ENCODE measurements at places on chromosomes 6 and 20. TPM values are rescaled to one million over a fixed set of nuclear protein-coding genes. Genes with fewer than 3 reads are reported as not detected.

CTNNBL1 gene
- 66.7 TPM for total RNA-seq

BRPF3 gene
- 23.7 TPM for total RNA-seq

STMND1 gene
- total RNA-seq = not detected

GRIK2 gene
- total RNA-seq = 0.14 TPM

SCP2D1 gene
- total RNA-seq = not detected

PCK1 gene
- not detected for total RNA-seq

FAM209B gene
- total RNA-seq = 1.8 TPM

HLA-DMB gene
- total RNA-seq = 14.0 TPM

SLC16A10 gene
- total RNA-seq = 6.8 TPM

CCM2L gene
- total RNA-seq = not detected

PSORS1C2 gene
- not detected for total RNA-seq

MOCS1 gene
- total RNA-seq = 0.37 TPM

GTF2H4 gene
- total RNA-seq = 26.7 TPM

GRCh38 chr20:46798430-46798829 is 89.0 kb downstream of the SLC2A10 start:
- H3K4me1 ChIP-seq = no peaks in the 10 kb centered on the region
- H3K27ac ChIP-seq = no peak overlapping the region
- no peak for DNase-seq

- H3K27ac ChIP-seq = no peak overlapping the region
- peaks cover 3% of the 10 kb centered on the region for H3K4me1 ChIP-seq
- no peaks in the 10 kb centered on the region for H3K27me3 ChIP-seq
- peaks cover 5% of the 10 kb centered on the region for H3K36me3 ChIP-seq
- H3K4me3 ChIP-seq = no peak overlapping the region
Observed at GRCh38 chr6:163539101-163539762, 124.7 kb downstream of the QKI start.

DNA sequence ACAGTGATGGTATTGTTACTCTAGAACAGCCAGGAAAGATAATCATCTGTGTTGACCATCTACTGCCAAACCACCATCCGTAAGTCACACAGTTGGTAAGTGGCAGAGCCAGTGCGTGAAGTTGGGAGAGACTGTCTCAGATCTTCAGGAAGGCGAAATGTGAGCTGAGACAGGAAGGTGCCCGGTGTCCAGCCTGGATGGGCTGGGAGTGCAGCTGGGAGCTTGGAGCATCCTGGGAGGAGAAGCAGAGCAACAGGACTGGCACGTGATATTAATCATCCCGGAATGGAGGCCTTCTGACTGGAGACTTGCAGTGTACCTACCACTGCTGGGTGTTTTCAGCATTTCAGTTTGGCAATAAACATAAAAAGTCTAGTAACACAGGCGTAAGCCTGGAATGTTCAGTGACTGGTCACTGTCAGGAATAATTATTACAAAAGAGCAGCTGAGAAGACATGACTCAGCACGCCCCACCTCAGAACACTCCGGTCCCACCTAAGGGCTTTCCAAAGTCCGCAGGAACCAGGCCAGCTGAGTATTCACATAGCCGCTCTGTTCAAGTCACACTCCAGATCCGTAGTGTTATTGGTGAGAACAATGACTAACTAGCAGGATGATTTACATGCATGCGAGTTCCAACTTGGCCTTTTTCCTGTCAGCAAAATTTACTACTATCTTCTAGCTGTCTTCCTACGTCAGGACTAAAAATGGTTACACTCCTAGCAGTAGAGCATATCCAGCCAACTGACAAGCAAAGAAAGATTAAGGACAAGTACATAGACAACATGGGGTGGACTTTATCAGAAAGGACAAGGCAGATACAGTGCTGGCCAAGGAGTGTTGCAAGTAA is 45.1 kb upstream of the PNRC1 start:
- H3K27me3 ChIP-seq = peaks cover 2% of the 10 kb centered on the region
- H3K4me3 ChIP-seq = no peak overlapping the region
- no peak for DNase-seq
- peaks cover 2% of the 10 kb centered on the region for H3K36me3 ChIP-seq

- no peak for DNase-seq
- H3K4me3 ChIP-seq = peak overlapping the region; percentile 36
- H3K4me1 ChIP-seq = peaks cover 40% of the 10 kb centered on the region
- H3K27ac ChIP-seq = peak overlapping the region; percentile 76
- no peaks in the 10 kb centered on the region for H3K27me3 ChIP-seq
Observed at GRCh38 chr6:109458774-109459531, 3.4 kb upstream of the MICAL1 start.

GRCh38 chr6:111423960-111424846 is 58.8 kb downstream of the REV3L start:
- H3K36me3 ChIP-seq = peaks cover 22% of the 10 kb centered on the region
- H3K4me3 ChIP-seq = no peak overlapping the region
- no peak for DNase-seq
- H3K4me1 ChIP-seq = peaks cover 15% of the 10 kb centered on the region
- H3K27ac ChIP-seq = no peak overlapping the region

- H3K36me3 ChIP-seq = no peaks in the 10 kb centered on the region
- H3K4me1 ChIP-seq = no peaks in the 10 kb centered on the region
- H3K4me3 ChIP-seq = no peak overlapping the region
- H3K27me3 ChIP-seq = peaks cover 53% of the 10 kb centered on the region
- H3K27ac ChIP-seq = no peak overlapping the region
Observed at GRCh38 chr6:166005401-166005943, 162.2 kb downstream of the TBXT start.

GRCh38 chr6:151716526-151716932 is 91.0 kb upstream of the ESR1 start:
- no peaks in the 10 kb centered on the region for H3K4me1 ChIP-seq
- H3K27ac ChIP-seq = no peak overlapping the region
- H3K27me3 ChIP-seq = no peaks in the 10 kb centered on the region
- no peak for DNase-seq
- H3K36me3 ChIP-seq = peaks cover 13% of the 10 kb centered on the region

- no peak overlapping the region for H3K27ac ChIP-seq
- no peak for DNase-seq
- peaks cover 8% of the 10 kb centered on the region for H3K4me1 ChIP-seq
- peaks cover 22% of the 10 kb centered on the region for H3K27me3 ChIP-seq
- peaks cover 1% of the 10 kb centered on the region for H3K36me3 ChIP-seq
- no peak overlapping the region for H3K4me3 ChIP-seq
Observed at GRCh38 chr20:45974896-45975565, 3.0 kb upstream of the ZNF335 start.

DNA sequence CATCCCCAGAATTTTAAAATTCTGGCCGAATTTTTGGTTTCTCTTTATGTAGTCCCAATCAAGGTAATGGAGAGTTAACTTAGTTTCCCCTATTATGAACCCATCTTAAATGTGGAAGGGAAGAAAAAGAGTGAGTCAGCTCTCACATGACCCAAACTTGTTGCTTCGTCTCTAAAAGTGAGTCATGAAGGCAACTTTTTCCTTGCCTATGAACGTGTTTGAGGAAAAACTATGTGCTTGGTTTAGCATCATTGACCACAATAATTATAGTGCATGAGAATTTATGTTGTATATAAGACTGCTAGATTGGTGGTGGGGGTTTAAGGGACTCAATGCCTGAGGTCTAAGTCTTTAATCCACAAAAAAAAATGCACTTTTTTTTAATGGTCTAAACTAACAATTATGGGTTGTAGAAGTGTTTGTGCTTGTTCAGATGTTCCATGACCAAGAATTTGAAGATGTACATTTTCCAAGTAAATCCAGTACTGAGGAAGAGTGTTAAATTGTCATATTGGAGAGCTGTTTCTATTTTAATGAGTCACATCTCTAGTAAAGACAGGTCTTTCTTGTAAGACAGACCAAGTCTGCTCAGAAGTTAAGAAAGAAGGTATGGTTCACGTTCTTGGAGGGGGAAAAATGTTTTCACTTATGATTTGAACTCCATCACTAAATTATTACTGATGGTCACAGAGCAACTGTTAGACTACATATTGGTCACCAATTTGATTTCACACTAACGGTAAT is 409.9 kb upstream of the MARCKS start:
- no peak overlapping the region for H3K27ac ChIP-seq
- H3K4me3 ChIP-seq = no peak overlapping the region
- no peaks in the 10 kb centered on the region for H3K27me3 ChIP-seq
- no peak for DNase-seq

GRCh38 chr6:51273228-51273961 is 454.7 kb downstream of the TFAP2B start:
- H3K4me3 ChIP-seq = no peak overlapping the region
- H3K27me3 ChIP-seq = no peaks in the 10 kb centered on the region
- H3K27ac ChIP-seq = no peak overlapping the region
- no peak for DNase-seq
- no peaks in the 10 kb centered on the region for H3K4me1 ChIP-seq
- H3K36me3 ChIP-seq = no peaks in the 10 kb centered on the region

GRCh38 chr20:45489083-45489531 is 19.6 kb downstream of the WFDC2 start:
- no peak overlapping the region for H3K4me3 ChIP-seq
- H3K27ac ChIP-seq = no peak overlapping the region
- DNase-seq = no peak
- H3K4me1 ChIP-seq = no peaks in the 10 kb centered on the region

- DNase-seq = no peak
- peaks cover 34% of the 10 kb centered on the region for H3K27me3 ChIP-seq
- peaks cover 1% of the 10 kb centered on the region for H3K4me1 ChIP-seq
- H3K4me3 ChIP-seq = peak overlapping the region; percentile 53
- no peaks in the 10 kb centered on the region for H3K36me3 ChIP-seq
Observed at GRCh38 chr6:6736791-6737654, 148.5 kb downstream of the LY86 start.

GRCh38 chr6:13711324-13711732 is 307 bp downstream of the RANBP9 start:
- peaks cover 38% of the 10 kb centered on the region for H3K4me1 ChIP-seq
- H3K27me3 ChIP-seq = no peaks in the 10 kb centered on the region
- DNase-seq = no peak

DNA sequence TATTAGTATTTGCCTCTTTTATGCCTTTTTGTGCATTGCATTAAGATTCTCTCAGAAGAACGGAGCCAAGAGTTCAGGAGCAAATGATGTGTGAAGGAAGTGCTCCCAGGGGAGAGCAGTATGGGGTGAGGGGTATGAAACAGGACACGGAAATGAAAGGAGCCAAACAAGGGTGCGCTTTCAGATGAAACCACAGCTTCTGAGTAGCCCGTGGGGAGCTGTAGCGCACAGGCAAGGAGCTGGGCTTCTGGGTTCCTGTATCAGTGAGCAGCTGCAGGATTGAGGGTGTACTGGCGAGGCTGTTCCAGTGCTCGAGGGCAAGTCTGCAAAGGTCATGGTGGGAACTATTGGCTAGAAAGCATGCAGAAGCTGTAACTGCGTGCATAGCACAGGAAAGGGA is 25.4 kb downstream of the ANKEF1 start:
- no peak overlapping the region for H3K4me3 ChIP-seq
- peaks cover 16% of the 10 kb centered on the region for H3K36me3 ChIP-seq
- H3K27ac ChIP-seq = no peak overlapping the region
- H3K4me1 ChIP-seq = no peaks in the 10 kb centered on the region
- DNase-seq = no peak

DNA sequence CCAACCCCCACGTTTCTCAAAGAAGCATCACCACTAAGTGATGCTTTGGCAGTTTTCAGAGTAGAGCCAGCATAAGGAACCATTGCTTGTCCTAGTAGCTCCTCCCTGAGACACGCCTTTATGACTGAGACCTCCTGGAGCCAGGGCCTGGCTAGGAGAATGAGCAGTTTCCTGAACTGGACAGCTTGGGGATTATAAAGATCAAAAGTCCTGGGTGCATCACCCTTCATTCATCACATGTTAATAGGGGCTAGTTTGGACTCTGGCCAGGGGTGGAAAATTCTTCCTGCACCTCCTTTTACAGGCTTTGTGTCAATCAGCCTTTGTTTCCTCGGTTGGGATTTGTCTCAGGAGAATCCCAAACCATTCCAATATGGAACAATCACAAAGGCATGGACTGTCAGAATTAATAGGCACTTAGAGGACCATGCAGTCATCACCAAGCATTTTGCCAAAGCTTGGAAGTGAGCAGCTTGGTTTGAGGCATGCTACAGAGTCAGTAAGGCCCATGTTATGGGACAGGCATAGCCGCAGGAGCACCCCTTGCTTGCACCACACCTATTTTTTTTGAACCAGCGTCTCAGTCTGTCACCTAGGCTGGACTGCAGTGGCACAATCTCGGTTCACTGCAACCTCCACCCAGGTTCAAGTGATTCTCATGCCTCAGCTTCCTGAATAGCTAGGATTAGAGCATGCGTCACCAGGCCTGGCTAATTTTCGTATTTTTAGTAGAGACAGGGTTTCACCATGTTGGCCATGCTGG is 64.9 kb upstream of the TGM3 start:
- H3K36me3 ChIP-seq = no peaks in the 10 kb centered on the region
- H3K4me1 ChIP-seq = no peaks in the 10 kb centered on the region
- H3K27me3 ChIP-seq = peaks cover 4% of the 10 kb centered on the region
- DNase-seq = no peak

- no peak for DNase-seq
- H3K36me3 ChIP-seq = no peaks in the 10 kb centered on the region
- no peak overlapping the region for H3K27ac ChIP-seq
- no peaks in the 10 kb centered on the region for H3K27me3 ChIP-seq
- H3K4me3 ChIP-seq = no peak overlapping the region
Observed at GRCh38 chr20:11780765-11781369, 136.8 kb upstream of the BTBD3 start.

DNA sequence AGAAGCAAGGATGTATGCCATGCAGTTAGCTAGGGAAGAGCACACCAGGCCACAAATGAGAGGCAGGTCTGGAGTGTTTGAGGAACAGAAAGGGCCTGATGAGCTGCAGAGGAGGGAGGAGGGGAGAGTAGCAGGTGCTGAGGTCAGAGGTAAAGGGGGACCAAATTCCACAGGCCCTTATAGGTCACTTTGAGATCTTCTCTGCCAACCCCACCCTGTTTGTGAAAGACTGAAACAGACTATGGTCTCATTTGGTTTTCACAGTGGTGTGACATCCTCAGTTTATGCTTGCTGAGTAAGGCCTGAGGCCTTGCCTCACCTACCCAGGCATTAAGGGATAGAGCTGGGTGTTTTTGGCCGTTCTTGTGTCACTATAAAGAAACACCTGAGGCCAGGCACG is 187.7 kb upstream of the MYLIP start:
- H3K4me1 ChIP-seq = no peaks in the 10 kb centered on the region
- H3K4me3 ChIP-seq = no peak overlapping the region
- no peaks in the 10 kb centered on the region for H3K36me3 ChIP-seq
- H3K27me3 ChIP-seq = peaks cover 4% of the 10 kb centered on the region
- H3K27ac ChIP-seq = no peak overlapping the region
- no peak for DNase-seq

DNA sequence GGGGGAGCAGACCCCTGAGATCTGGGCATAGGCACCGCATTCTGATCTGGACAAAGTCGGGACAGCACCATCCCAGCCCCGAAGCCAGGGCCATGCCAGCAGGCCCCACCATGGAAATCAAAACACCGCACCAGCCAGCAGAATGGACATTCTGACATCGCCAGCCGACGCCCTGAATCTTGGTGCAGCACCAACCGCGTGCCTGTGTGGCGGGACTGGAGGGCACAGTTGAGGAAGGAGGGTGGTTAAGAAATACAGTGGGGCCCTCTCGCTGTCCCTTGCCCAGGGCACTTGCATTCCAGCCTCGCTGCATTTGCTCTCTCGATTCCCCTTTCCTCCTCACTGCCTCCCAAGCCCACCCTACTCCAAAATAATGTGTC is 2.0 kb downstream of the NNAT start:
- H3K36me3 ChIP-seq = peaks cover 8% of the 10 kb centered on the region
- no peaks in the 10 kb centered on the region for H3K27me3 ChIP-seq
- H3K4me1 ChIP-seq = peaks cover 36% of the 10 kb centered on the region

All from activated naive CD8-positive, alpha-beta T cell treated with anti-CD3 and anti-CD28 coated beads, Interleukin-2, amount 10 ng/mL, durations not matched to agents 7 days and 5 days (primary cell).